ENCODE measurements at places on chromosomes 16 and 17. TPM values are rescaled to one million over a fixed set of nuclear protein-coding genes. Genes with fewer than 3 reads are reported as not detected.

Gene CIAO2B
- total RNA-seq = 67.0 TPM

Gene NEUROD2
- total RNA-seq = not detected

Gene HID1
- 16.6 TPM for total RNA-seq

Gene KRTAP2-4
- total RNA-seq = not detected

Gene NAA38
- total RNA-seq = 110 TPM

Gene SRCIN1
- 11.5 TPM for total RNA-seq

Gene SEZ6L2
- total RNA-seq = 5.6 TPM

Gene TMED6
- 1.3 TPM for total RNA-seq

Gene KCNG4
- total RNA-seq = not detected

Gene CFAP97D1
- total RNA-seq = 0.19 TPM

Gene PIPOX
- total RNA-seq = 1.5 TPM

Gene SLC13A2
- not detected for total RNA-seq

Gene KRTAP4-9
- total RNA-seq = not detected

Gene TVP23C
- total RNA-seq = 20.2 TPM

Gene TEKT1
- not detected for total RNA-seq

Gene SHBG
- total RNA-seq = 1.7 TPM

Gene CX3CL1
- 5.3 TPM for total RNA-seq

Gene TM4SF5
- not detected for total RNA-seq

Gene SLC13A5
- not detected for total RNA-seq

Gene CD300LG
- total RNA-seq = 31.8 TPM

Gene CBX4
- 3.9 TPM for total RNA-seq

Gene ABCA10
- total RNA-seq = 12.7 TPM

Gene LGALS9B
- not detected for total RNA-seq

Gene RNF43
- total RNA-seq = not detected

Gene LRRC46
- 0.66 TPM for total RNA-seq
